Right kidney (tissue), 9 donors: ENCODE measurements at places on chromosomes 12 and 14.

- peak; percentile 52 for DNase-seq
Measured at GRCh38 chr12:129184127-129184928, 331.1 kb downstream of the GLT1D1 start.

DNA sequence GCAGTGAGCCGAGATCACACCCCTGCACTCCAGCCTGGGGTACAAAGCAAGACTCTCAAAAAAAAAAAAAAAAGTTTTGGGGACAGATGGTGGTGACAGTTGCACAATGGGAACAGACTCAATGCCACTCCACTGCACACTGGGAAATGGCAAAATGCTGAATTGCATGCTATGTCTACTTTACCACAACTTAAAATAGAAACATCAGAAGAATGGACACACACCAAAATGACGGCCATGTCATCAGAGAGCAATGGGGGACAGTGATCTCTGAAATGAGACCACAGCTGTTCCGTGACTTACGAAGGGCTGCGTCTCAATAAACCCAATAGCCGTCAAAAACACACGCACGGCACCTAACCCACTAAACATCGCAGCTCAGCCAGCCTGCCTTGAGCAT, 13.7 kb downstream of the DDX54 start:
- DNase-seq = no peak

DNA sequence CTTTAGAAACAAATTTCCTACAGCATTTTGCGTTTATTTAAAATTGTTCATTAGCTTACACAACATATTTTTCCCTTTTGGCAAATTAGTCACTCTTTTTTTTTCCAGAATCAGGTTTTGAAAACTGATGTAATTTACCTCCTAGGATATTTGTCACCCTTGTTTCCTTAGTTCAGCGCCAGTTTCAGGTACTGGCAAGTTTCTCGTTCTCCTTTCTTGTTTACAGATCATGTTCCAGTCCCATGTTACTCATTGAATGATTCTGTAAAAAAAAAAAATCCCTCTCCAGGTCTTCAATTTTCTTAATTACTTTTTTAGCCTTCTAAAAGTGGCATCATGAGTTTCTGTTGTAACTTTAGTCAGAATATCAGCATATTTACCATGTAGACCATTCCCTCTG, 2.7 kb downstream of the PPP4R4 start:
- DNase-seq = no peak

DNA sequence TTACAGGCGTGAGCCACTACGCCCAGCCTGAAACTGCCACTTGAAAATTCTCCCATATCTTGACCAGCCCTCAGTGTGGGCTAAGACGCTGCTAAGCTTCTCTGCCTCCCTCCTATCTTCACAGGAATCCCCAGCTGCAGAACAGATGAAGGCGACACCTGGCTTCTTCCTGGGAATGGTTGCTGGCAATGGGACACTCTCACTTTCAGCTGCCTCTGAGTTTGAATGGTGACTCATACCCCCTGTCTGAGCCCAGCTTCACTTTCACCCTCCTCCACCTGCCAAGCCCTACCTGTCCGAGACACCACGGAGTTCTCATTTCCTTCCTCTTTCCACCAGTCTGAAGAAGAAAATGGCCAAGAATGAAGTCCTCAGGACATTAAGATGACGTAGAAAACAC, 18.3 kb upstream of the VASH1 start:
- DNase-seq = no peak

DNA sequence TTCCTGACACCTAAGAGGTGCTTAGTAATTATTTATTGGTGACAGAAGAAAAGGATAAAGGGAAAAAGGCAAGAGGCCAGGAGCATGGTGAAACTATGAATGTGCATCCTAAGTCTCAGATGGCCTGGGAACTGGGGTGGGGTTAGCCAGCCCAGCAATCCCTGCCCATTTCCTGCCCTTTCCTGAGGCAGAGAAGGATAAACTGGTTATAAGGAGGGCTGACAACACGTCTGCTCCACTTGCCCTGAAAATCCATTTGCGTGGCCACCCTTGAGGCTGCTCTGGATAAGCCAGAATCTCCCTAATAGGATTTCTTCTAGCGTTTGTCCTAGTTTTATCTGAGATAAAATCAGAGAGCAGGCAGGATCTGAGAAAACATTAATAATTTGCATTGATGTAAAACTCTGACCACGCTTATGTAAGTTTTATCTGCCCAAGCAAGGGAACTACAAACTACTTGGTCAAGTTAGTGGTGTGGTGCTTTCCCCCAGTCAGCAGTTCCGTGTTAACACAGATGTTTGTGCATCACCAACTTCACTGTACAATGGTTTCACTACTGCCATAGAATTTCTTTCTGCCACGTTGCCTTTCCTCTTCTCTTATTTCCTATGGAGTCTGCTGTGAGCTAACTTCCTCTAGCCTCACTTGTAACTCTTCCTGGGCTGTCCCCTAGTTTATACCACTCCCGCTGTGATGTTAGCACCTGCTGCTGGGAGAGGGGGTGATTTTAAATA, 392.7 kb downstream of the RPS29 start:
- no peak for DNase-seq

DNA sequence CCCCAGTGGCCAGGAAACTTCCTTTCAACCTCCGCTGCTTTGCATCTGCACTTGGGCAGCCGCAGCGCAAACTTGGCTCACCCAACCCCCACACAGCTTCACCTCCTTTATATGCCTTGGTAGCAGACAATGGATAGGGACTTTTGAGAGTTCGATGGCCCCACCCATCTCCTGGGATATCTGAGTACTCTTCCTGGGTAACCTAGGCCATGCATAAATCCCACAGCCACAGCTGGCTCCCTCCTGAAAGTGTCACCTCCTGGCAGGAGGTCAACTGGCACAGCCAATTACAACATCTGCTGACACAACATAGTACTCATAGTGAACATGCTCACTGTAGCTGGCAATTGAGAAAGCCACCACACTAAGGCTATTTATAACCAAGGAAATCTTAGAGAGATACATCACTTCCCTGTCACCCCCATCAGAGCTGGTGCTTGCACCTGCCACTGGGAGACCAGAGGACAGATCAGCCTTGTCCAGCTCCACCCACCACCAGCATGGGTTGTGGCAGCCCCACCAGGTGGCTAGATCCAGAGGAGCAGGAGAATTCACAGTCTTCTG, 410.0 kb downstream of the SYT1 start:
- DNase-seq = no peak

DNA sequence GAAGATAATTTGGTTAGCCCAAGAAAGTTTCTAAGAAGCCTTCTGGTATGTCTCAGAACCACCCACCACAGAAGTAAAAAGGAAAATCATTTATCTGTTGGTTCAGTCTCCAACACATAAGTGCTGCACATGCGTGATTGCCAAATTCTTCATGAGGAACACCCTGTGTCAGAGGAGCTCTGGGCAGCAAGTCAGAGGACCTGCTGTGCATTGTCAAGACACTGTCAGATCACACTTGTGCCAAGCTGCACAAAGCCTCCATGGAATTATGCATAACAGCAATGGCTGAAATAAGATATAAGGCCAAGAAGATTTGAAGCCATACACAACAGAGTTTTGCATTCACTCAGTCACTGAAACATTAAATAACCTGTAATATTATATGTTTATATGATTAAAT, 1304.7 kb upstream of the FLRT2 start:
- no peak for DNase-seq

DNA sequence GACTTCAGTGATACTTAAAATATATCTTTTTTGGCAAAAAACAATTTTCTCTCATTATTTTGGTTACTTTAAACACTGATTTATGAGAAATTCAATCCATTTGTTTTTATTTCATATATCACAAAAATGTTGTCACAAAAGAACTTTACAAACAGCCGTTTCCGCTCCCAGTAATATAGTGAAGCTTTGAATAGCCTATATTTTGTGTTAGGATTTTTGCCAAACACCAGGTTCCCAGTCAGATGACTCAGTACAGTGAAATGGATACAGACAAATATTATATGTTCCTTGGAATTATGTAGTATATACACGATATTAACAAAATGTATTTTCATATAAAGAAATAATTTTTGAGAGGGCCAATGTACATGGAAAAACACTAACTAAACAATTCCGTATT, 411.1 kb downstream of the CCER1 start:
- DNase-seq = no peak

DNA sequence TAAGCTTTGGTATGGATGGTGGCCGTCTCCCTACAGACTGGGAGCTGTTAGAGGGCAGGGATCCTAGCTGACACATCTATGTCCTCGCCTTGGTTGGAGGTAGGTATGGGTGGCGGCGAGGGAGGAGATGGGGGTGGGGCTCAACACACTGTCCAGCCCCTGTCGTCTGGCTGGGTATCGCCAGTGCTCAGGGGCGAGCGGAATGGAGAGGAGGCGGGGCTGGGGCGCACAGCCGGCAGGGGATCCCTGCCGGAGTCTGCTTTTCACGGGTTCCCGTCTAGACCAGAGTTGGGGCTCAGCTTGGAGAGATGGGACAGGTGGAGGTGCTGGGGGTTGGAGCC, 16.1 kb downstream of the TAMALIN start:
- DNase-seq = peak; percentile 71

DNA sequence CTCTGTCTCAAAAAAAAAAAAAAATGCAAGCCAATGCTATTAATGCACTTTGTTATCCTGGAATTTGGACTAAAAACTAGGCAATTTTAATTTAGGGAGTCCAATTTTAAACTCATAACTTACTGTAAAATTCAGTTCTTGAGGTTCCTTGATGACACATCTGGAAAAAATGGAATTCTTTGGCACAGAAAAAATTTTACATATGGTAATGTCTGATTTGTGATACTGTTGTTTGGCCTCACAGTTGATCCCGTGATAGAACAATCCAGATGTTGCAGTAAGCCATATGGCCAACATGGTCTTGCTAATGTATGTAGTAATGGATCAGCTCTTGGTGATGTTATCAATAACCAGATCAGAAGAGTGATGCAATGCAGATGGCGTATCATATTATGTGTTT, 1089.8 kb downstream of the FLRT2 start:
- DNase-seq = no peak

DNA sequence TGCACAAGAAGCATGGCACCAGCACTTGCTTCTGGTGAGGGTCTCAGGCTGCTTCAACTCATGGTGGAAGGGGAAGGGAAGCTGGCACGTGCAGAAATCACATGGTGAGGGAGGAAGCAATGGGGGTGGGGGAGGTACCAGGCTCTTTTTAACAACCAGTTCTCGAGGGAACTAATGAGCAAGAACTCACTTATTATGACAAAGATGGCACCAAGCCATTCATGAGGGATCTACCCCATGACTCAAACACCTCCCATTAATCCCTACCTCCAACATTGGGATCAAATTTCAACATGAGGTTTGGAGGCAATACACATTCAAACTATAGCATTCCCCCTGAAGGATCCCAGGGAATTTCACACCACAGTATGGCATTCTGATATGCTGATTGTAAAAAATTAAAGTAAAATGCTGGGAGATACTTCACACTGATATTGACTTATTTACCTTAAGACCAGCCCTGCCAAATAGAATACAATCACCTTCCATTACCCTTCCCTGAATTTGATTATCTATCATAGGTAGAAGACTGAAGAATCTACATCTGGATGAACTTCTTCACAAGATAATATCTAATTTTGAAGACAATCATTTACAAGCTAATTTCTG, 201.7 kb upstream of the PLXNC1 start:
- DNase-seq = no peak

DNA sequence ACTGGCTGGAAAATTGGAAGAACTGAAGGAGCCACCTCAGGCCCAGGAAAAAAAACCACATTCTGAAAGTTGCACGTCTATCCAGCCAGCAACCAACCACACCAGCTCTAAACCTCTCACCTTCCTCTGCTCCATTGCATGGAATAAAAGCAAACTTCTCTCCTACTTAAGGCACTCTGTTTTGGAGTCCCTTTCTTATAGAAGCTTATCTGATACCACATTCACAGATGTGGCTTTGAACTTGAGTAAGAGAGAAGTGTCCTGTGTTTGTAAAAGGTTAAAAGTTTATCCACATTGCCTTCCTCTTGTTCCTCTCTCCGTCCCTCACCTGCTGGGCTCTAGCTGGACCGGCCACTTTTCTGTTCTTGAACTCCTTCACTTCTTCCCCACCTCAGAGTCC, 99.6 kb upstream of the PLXNC1 start:
- DNase-seq = no peak
